ENCODE measurements at places on chromosomes 7 and 10.

DNA sequence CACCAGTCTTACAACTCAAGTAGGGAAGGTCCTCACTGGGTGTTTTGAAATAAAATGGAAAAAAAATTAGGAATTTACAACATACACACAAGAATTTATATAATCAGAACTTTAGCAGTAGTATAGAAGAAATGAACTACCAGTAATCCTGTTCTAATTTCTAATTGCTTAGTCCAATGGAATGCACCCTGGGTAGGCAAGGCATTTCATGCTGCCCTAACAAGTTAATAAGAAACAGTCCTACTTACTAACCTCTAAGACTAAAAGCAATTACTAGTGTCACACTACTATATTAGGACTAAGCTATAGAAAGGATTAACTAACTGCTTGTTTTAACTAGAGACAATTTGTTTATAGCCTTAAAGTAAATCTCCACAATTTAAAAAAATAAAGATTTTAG lies 158.1 kb downstream of the BTAF1 start:
- no peak for DNase-seq

- DNase-seq: no peak
Measured at GRCh38 chr7:108463613-108464012, 7.4 kb upstream of the NRCAM start.

DNA sequence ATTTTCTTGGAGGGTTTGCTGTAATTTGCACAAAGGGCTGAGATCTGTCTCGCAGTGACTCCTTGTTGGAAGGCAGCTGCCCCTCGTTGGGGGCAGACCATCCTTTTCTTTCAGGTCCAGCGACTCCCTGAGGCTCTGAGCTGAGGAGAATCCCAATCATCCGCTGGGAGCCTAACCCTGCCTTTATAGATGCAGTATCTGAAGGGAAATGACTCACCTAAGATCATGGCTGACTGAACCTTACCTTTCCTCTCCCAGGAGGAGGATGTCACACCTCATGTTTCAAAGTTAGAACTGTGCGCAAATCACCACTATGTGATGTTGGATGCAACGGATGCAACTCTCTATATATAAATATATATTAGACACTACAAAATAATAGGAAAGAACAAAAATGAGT lies 36.4 kb upstream of the MXI1 start:
- no peak for DNase-seq

- DNase-seq: no peak
Measured at GRCh38 chr10:5500162-5500670, 846 bp upstream of the CALML5 start.

GRCh38 chr10:116743266-116744064 lies 1.1 kb upstream of the HSPA12A start:
- no peak for DNase-seq

DNA sequence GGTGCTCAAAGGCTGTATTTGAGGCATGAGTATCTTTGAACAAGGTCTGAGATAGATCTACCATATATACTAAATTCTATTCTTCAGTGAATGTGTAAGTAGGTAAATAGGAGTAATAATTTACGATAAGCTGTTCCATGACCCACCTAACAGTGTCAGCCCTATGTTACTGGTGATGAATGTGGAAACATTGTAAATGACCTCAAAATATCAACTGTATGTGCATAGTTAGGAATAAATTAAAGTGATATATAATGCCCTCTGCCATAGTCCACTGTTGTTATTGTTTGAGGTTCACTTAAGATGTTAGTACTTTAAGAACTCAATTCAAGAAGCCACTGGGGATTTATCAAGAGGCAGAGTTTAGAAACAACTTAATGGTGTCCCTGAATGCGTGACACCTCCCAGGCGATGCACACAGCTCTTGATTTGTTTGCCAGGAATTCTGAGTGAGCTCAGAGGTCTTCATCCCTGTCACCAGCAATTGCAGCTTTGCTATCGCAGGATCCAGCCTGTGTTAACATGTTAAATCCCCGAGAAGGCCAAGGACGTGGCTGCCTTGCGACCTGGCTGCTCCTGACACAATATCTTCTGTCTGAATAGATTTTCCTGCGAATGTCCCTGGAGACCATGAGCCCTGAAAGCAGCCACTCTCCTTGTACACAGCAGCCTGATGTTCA lies 104.9 kb downstream of the KLF6 start:
- no peak for DNase-seq

DNA sequence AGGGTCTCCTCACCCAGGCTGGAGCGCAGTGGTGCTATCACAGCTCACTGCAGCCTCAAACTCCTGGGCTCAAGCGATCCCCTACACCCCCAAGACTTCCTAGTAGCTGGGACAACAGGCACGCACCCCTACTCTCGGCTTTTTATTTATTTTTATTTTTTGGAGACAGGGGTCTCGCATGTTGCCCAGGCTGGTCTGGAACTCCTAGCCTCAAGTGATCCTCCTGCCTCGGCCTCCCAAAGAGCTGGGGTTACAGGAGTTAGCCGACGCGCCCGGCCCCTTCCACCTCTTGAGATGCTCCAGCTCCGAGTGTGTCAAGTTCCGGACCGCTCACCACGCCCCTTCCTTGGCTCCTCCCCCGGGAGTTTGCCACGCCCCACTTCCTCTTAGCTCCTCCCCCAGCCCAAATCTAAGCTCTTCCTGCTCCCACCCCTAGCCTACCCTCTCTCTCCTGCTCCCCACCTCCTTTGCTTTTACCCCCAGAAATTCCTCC lies 6.3 kb downstream of the NAT16 start:
- peak; percentile 47 for DNase-seq

GRCh38 chr7:154656618-154657017 lies 346.3 kb downstream of the PAXIP1 start:
- no peak for DNase-seq

- DNase-seq: no peak
Measured at GRCh38 chr7:73303546-73303945, 5.1 kb downstream of the NSUN5 start.

DNA sequence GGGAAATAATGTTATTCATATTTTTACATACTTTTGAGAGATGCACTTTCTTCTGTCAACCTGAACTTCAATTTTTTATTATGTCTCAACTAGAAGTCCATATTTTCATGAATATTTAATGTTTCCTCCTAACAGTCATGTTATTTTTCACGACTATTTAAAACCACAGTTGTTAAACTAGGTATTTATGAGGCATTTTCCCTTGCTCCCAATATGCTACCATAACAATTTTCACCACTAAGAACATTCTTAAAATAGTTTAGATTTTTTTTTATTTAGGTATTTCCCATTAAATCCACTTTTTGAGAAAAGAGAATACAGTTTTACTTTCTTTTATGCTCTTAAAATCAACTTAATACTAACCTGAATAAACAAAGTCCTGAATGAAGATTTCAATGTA lies 89.4 kb downstream of the JAZF1 start:
- DNase-seq: no peak

- no peak for DNase-seq
Measured at GRCh38 chr10:93977442-93977841, 16.3 kb upstream of the PLCE1 start.

- no peak for DNase-seq
Measured at GRCh38 chr7:794671-795329, 37.5 kb upstream of the SUN1 start.

DNA sequence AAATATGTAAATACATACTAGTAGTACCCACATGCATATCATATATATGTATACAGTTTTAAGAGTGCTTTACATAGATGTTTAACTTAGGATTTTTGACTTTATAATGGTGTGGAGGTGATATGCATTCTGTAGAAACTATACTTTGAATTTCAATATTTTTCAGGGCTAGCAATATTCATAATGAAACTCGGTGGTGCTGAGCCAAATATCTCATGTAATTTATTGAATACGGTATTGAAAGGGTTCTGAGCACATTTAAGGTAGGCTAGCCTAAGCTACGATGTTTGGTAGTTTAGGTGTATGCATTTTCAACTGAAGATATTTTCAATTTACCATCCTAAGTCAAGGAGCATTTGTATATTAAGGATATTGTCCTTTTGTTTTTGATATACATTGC lies 36.0 kb downstream of the ZNRF2 start:
- DNase-seq: no peak

DNA sequence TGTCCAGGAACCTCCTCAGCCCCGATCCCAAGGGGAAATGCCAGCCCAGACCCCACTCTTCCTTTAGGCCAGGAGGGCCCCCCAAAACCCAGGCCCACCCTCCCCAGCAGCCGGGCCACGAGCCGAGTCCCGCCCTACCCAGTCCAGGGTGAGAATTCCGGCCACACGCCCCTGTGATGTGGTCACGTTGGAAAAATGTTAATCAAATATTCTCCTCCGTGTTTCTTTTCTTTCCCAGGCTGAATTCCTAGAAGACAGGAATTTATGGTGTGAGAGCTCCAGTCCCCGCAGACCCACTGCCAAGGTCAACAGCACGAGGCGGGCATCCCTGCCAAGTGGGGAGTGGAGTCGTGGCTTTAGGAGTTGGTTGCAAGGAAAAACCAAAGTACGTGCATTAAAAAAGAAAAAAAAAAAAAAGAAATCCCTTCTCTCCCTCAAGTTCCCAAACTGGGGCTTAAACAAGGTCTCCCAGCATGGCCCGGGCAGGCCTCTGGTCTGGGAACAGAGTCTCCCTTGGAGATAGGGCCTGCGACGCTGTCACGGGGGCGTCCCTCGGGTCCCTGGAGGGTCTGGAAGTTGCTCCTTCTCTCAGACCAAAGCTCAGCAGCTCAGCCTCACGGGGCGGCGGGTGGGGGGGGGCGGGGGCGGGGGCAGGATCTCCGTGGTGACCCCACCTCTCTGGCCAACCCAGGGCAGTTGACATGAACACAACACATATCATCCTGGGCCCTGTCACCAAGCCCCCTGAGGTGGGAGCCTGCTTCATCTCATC lies 28.1 kb upstream of the ELN start:
- DNase-seq: no peak

DNA sequence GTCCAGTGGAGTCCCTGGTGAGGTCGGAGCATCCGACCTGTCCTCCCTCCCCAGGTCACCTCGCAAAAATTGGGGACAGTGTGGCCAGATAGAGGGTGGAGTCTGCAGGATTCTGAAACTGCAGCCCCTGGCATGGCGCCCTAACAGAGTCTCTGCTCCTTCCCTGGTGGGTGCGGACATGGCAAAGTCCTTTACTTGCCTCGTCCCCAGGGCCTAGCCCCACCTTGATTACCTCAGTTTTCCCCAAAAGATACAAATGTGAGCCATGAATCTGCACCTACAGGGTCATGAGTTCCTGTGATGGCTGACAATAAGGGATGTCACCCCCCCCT lies 47.7 kb downstream of the NPVF start:
- DNase-seq: no peak

- DNase-seq: peak; percentile 51
Measured at GRCh38 chr10:17003151-17003550, 126.5 kb downstream of the CUBN start.

- DNase-seq: no peak
Measured at GRCh38 chr7:2934211-2934731, 90.2 kb upstream of the GNA12 start.

- DNase-seq: no peak
Measured at GRCh38 chr10:69600761-69601330, 27.6 kb upstream of the NEUROG3 start.

- no peak for DNase-seq
Measured at GRCh38 chr7:30196408-30196807, 61.6 kb downstream of the MTURN start.

- DNase-seq: no peak
Measured at GRCh38 chr7:140003913-140004382, 58.8 kb downstream of the PARP12 start.

DNA sequence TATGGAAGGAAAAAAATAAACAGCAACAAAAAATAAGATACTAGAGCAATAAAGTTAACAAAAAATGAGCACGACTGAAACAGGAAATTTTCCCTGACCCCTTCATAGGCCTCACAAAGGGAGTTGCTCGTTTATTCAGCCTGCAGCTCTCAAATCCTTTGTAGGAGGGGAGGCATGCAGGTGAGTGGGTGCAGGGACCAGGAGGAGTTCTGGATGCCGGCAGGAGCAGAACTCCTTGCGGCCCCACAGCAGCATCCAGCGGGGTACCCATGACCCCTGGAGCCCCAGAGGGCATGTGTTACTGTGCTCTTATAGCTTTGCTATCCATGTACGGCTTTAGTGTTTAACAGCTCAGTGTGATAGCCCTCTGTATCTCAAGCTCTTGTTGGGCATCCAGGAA lies 5.8 kb downstream of the TAS2R39 start:
- DNase-seq: no peak

DNA sequence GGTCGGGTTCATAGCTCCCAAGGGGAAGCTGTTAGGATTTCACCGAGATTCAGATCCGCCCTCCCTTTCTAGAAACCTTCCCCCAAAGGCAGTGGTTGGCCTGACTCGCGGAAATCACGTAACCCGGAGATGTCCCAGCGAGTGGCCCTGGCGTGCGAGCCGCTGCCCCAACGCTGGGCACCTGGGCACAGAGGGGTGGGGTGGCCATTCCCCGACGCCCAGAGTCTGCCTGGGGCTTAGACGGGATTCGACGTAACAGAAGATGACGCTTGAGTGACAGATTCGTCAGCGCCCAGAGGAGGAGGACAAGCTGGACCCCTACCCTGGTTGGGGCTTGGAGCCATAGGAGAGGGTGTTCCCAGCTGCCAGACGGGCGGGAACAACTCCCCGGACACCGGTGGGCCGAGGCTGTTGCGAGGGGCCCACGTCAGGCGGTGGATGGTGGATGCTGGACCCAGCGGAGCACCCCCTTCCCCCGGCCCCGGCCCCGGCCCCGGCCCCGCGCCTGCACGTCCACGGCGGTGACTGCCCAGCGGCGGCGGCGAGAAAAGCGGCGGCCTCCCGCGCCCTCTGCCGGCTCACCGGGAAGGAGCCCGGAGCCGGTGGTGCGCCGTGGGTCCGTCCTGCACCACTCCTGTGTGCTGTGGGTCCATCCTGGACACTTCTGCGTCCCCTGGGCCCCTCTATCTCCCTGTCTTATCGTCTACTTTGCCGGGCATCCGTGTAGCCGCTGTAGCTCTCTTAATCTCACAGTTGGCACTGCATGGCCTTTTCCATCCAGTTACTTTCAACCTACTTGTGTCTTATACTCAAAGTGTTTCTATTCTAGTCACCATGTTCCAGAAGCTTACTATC lies 35.4 kb upstream of the KNDC1 start:
- no peak for DNase-seq

DNA sequence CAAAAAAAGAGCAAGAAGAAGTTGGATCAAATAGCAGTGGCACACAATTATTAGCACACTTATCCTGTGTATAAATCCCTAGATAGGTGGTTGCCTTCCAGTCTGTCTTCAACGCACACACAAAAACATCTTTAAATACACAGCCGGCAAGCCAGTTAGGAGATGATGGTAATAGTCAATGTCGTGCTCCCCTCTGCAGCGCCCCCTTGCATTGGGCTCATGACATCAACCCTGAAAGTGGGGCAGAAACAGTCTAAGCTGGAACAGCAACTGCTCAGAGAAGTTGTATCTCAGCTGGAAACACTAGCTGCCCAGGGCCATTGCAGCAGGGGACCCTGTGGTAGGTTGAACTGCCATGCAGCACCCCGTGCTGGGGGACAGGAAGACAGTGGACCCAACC lies 179.5 kb upstream of the YAE1 start:
- DNase-seq: no peak

- DNase-seq: no peak
Measured at GRCh38 chr7:135420786-135421185, 89.1 kb downstream of the CNOT4 start.

Measured in stimulated activated CD4-positive, alpha-beta T cell treated with anti-CD3 and anti-CD28 coated beads, Interleukin-1b, Interleukin-23, amount 100 ng/mL, for 1 hour (primary cell).